GM12864 (cell line): ENCODE measurements at places on chromosomes 7 and 10.

- no peak for DNase-seq
Measured at GRCh38 chr7:52410032-52410431, 625.4 kb upstream of the POM121L12 start.

DNA sequence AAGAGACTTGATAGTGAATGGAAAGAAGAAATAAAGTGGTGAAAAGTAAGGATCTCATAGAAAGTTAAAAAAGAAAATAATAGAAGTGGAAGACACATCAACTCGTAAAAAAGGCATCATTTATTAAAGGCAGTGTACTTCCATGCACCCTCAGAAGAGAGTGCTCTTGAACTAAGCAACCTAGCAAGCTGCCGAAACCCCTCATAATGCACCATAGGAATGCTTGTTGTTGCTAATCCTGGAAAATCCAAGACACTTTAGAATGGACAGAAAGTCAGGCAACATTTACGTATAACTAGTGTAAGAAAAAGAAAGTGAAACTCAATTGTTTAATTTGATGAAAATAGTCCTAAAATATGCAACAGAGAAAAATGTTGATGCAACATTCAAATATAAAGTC, 12.8 kb downstream of the TFPI2 start:
- no peak for DNase-seq

GRCh38 chr7:147811923-147812322, 778.6 kb upstream of the C7orf33 start:
- no peak for DNase-seq

- DNase-seq = no peak
Measured at GRCh38 chr7:24701261-24702235, 55.7 kb downstream of the GSDME start.

- no peak for DNase-seq
Measured at GRCh38 chr10:53697038-53697437, 924.5 kb upstream of the MBL2 start.

DNA sequence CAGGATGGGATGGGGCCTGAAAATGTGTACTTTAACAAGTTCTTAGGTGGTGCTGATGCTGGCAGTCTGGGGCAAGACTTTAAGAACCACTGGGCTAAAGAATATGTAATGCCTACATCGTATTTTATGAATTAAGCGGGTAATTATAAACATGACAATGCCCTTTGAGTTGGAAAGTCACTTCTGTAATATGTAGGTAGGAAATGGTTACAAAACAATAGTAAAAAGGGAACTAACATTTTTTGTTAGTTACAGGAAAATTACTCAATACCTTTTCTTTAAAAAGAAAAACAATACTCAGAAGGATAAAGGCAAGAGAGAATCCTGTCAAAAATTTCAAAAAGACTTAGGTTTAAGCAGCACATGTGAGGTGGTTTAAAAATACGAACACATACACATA, 48.3 kb upstream of the STEAP4 start:
- no peak for DNase-seq

- peak; percentile 7 for DNase-seq
Measured at GRCh38 chr7:7051206-7051877, 131.0 kb upstream of the C1GALT1 start.

- no peak for DNase-seq
Measured at GRCh38 chr10:101856626-101857025, 13.0 kb upstream of the KCNIP2 start.

DNA sequence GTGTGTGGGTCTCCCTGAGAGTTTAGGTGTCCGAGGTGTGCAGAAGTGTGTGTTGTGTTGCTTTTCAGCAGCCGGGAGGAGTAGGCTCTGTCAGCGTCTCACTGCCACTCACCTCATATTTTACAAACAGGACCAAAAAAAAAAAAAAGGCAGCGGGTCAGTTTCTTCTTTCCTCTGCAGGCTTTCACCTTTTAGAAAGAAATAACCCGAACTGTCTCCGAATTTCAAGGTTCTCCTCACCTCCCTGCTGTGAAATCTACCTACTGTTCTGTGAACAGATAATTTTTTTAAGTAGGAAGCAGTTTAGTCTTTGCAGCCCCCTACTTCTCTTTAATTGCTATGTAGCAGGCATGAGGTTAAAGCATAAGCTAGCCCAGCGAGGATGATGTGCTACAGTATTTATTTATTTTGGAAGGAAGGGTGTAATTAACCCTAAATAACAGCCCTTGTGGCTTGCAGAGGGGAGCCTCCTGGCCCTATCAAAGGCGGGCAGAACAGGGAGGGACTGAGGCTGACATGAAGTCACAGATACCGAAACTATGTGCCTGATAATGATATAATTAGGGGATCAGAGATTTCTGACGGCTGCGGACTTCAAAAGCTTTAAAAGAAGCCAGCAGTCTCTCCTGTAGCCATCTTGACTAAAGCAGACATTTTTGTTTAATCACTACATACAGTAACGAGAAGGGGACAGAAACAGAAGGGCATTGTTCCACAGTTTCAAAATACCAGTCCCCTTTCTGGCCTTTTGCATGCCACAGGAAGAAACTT, 1.6 kb downstream of the BAMBI start:
- DNase-seq = no peak

- no peak for DNase-seq
Measured at GRCh38 chr7:157897681-157898080, 560.9 kb downstream of the DNAJB6 start.

DNA sequence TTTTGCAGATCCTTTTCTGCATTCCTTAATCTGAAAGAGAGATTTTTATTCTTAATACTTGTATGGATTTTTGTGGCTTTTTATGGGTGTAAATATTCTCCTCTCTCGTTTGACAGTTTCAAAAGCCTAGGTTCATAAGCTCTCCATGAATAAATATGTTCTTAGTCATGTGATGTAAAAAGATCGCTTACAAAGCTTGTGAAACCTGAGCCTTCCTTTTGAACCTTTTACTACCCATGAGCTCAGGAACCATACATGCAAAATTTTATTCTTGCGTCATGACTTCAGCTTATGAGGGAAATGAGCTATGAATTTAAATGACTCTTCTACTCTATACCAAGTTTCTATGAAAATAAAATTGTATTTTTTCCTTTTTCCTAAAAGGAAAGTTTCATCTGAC, 98.7 kb downstream of the POLL start:
- no peak for DNase-seq

- DNase-seq = no peak
Measured at GRCh38 chr10:108358912-108359311, 1194.4 kb upstream of the SORCS1 start.

- no peak for DNase-seq
Measured at GRCh38 chr7:97865104-97865503, 7.1 kb downstream of the ASNS start.

- DNase-seq = no peak
Measured at GRCh38 chr7:6238309-6238925, 34.0 kb downstream of the CYTH3 start.

DNA sequence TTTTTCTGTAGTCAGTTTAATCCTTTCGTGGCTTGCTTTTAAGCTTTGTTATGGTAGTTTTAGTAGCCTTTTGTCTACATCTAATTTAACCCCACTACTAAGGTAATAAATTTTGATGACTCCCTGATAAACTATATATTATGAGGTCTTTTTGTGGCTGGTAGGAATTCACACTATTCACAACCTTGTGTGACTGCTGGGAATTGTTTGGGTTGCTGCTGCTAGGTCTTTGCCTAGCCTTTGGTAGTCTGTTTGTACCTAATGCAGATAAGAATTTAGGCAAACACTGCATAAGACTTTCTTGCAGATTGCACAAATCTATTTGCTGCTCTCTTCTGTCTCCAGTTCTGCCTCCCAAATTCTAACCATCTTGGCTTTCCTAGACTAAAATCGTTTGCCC, 58.3 kb downstream of the SHOC2 start:
- no peak for DNase-seq

DNA sequence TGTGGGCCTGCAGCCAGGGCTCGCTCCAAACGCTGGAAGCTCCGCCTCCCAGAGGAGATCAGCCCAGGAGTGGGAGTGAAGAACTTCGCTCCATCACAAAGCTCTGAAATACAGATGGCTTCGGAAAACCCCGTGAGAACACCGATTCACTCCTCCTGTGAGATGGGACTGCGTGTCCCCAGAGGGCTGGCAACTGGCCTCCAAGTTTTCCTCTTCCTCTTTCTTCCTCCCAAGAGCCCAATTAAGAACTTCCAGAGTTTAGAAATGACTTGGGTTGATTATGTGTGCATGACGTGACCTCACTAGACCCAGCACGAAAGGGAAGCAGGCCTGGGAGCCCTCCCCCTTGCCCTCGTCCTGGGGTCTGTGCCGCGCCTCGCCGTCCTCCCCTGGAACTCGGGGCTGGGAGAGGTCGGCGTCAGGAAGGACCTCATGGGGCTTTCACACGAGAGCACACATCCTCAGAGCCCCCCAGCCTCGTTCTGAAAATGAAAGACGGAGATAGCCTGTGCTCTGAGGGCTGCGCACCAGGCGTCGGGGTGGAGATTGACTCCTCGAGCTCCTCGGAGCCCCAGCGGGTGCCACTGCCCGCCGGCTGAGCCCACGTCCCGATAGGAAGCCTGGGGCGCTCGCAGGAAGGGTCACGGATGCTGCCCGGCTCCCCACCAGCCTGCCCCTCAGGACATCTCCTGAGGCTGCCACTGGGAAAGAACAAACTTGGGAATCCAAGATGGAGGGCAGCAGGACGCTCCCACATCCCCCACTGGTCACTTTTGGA, 37.8 kb downstream of the PTPRN2 start:
- DNase-seq = no peak

DNA sequence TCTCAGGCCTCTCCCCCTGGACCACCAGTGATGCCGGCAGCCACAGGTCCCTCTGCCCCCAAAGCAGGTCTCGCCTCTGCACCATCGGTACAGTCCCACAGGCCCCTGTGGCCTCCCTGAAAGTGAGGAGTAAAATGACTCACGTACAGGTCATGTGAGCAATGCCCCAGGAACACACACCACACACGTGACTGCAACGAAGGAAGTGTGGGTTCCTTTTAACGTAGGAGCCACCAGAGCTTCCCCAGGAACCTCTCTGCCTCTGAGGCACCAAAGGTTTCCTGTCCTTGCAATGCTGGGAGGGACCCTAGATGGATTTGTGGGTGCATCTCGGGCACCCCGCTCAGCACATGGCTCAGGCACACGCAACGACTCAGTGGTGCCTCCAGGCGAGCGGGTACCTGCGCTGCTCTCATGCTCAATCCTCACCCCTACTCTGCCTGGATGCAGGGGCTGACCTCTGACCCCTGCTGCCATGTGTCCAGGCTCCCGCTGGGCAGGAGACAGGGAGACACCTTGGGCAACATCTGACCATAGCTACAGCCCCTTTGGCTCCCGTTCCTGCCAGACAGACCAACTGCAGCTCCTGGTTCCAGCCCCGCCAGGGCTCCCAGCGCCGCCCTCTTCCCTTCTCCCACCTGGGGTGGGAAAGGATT, 120.7 kb downstream of the PRKAG2 start:
- DNase-seq = no peak

DNA sequence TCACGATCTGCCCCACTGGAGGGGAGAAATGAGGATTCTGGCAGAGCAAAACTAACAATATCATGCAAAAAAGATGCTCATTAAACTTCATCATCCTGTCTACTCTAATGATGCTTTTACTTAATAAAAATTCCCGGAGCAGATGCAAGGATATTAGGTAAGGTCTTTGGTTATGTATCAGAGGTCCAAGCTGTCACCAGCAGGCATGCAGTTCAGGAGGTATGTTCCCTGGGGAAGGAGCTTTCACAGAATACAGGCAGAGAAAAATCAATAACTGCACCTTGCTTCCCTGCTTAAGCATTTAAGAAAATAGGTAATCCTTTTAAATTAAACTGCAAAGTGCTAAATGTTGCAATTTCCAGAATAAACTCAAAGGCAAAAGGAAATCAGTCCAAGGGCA, 81.6 kb upstream of the C1QL3 start:
- no peak for DNase-seq

- DNase-seq = no peak
Measured at GRCh38 chr10:11757454-11757820, 15.3 kb downstream of the ECHDC3 start.

GRCh38 chr7:16594676-16595075, 50.9 kb downstream of the ANKMY2 start:
- no peak for DNase-seq

DNA sequence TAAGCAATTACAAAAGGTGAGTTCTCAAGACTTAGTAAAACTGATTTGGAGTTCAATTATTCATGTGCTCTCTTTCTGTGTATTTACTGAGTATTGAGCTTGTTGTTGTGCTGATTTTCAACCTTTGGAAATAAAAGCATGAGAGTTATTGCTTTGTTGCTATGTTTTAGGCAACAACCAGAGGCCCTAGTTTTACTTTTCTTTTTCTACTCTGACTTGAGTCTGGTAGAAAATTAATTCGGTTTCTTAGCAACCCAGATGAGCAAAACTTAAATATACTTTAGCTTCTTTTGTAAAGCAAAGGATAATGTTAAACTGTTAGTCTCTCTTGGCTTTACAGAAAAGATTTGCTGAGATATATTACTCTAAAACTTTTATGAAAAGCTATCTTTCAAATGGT, 66.4 kb upstream of the SCIN start:
- DNase-seq = no peak

GRCh38 chr7:82704121-82704520, 260.5 kb upstream of the CACNA2D1 start:
- no peak for DNase-seq

- no peak for DNase-seq
Measured at GRCh38 chr7:138029941-138030340, 28.1 kb upstream of the CREB3L2 start.

DNA sequence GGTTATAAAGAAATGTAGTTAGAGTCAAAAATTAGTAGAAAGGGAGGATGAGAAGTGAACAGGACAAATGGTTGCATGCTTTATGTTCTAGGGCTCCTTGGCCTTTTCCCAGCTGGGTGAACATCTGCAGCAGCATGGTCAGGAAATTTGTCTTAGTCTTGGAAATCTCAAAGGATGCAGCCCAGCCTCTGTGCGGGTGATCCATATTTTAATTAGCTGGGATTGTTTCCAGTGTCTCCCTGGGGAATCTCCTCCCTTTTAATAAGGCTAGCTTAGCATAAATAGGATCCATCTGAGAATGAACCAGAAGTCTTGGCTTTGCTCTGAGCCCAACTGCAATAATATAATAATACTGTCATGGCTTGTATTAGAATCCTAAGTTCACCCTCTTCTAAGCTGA, 198.3 kb downstream of the PRKG1 start:
- DNase-seq = no peak

DNA sequence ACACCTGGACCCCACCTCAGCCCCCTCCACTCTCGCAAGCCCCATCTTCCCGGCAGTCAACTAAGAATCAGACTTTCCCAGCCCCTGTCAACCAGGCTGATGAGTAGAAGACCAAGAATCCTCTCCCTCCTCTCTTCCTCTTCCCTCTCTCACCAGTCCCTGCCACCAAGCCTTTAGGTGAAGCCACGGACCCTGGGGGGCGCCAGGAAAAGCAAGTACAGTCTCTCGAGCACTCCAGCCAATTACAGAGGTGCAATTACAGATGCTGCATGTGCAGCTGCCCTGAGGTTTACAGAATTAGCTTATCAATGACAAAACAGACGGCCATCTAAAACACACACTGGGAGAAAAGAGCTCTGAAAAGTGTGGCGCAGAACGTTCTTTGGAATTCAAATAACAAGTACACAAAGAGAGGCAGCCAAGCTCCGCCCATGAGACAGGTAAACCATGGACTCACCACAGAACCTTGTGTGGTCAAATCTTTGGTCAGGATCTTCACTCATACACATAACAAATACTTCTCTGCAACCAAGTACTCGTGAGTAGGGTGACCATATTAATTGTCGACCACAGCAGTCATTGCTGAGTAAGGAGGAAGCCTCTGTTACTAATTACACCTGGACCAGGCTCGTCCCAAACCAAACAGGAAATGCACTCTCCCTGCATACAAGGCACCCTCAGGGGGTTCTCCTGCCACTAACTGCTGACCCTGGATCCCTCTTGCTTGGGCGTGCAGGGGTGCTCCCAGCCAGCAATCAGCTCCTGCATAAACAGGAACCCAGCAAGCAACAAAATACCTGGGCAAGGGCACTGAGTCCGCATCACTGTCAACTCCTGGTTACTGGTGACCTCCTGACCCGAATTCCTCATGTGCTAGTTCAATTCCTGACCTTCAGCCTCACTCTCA, 189.2 kb downstream of the FAM107B start:
- no peak for DNase-seq
